ENCODE measurements at places on chromosomes 1 and 21.

- no peak for DNase-seq
Observed at GRCh38 chr1:95249916-95250315, 15.9 kb downstream of the RWDD3 start.

GRCh38 chr21:46477765-46478164 lies 19.1 kb downstream of the DIP2A start:
- no peak for DNase-seq

- DNase-seq = no peak
Observed at GRCh38 chr1:17117451-17118265, 1.6 kb downstream of the PADI2 start.

DNA sequence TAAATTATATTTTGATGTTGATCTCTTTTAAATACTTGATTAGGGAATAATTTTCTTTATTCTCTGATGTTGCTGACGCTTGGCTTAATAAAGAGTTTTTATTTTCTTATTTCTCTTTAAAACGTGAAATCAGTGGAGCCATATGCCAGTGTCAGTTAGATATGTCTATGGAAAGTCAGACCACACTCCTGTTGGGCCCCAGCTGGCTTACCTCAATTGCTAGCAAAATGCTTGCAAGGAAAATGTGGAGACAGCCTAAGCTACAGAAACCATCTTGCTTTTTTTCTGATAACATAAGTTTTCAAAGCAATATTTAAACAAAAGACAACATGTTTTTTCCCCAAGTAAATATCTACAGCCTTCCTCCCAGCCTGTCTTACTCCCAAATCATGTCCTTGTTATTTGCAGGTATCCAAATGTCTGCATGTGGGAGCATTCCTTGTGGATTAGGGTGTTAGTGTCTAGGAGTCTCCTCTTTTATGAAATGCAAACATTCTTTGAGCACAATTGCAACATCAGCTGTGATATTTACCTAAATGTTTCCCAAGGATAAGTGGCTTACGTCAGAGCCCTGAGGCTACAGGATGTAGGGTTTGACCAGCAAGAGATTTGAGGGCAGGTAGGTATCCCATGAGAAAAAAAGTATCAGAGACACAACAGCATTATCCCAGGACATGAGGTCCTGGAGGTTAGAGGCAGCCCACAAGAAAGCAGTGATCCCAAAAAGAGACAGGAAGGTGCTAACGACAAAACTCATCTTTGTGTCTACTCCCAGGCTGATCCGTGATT lies 117.2 kb upstream of the KCNJ15 start:
- DNase-seq = no peak

GRCh38 chr21:43811262-43812105 lies 22.1 kb downstream of the RRP1 start:
- DNase-seq = no peak

GRCh38 chr21:34884346-34884929 lies 164.7 kb downstream of the RUNX1 start:
- DNase-seq = no peak

GRCh38 chr1:165134431-165134830 lies 222.1 kb downstream of the LMX1A start:
- DNase-seq = no peak

- DNase-seq = peak; percentile 66
Observed at GRCh38 chr1:240399381-240399780, 212.6 kb downstream of the GREM2 start.

- no peak for DNase-seq
Observed at GRCh38 chr1:41617336-41617735, 132.9 kb upstream of the EDN2 start.

DNA sequence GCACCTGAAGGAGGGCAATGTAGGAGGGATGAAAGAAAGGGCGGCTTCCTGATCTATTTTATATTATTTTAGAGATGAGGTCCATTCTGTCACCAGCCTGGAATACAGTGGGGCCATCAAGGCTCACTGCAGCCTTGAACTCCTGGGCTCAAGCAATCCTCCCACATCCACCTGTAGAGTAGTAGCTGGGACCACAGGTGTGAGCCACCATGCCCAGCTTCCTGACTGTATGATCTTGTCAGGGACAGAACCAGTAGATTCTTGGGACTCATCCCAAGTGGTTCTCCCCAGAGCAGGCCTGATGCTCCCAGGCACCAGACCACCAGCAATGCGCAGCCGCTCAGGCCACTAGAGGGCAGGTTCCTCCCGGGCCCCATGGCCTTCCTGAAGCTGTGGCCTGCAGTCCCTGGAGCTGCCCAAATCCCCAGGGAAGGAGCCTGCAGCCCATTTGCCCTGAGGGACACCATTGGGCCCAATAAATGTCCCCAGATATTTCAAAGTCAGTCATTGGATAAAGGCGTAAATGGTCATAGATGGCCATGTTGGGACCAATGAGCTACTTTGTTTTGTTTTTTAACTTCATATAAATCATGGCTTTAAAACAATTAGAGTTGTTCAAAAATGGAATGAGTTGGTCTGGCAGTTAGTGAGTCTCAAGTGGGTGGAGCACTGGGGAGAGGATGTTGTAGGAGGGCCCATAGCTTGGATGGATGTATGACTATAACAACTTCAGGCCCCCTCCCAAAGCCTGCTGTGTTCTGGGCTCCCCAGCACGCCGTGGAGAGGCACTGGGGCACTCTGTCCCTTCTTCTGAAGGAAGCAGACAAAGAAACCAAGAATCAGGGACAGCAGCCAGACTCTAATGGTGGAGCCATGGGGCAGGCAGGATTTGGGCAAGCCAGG lies 44.7 kb upstream of the GOLT1A start:
- DNase-seq = peak; percentile 12

GRCh38 chr1:41775956-41776585 lies 142.7 kb downstream of the HIVEP3 start:
- DNase-seq = no peak

- DNase-seq = no peak
Observed at GRCh38 chr1:41673378-41673777, 188.9 kb upstream of the EDN2 start.

GRCh38 chr1:232248276-232248820 lies 381.6 kb downstream of the SIPA1L2 start:
- no peak for DNase-seq

- no peak for DNase-seq
Observed at GRCh38 chr1:183583466-183583865, 6.8 kb downstream of the NCF2 start.

DNA sequence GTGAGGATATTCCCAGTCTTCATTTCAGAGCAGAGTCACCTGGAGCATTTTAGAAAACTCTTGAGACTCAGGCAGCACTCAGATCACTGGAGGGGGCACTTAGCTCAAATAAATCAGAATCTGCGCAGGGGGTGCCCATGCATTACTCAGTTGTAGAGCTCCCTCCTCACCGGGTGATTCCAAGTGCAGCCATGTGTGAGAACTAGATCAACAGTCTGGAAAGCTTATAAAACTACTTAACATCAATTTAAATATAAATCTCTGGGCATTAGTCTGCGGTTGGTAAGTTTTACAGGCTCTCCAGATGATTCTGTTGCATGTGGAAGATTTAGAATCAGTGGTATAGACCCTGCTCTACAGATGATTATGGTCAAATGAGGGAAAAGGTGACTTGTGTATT lies 128.6 kb downstream of the ST6GALNAC3 start:
- DNase-seq = no peak

DNA sequence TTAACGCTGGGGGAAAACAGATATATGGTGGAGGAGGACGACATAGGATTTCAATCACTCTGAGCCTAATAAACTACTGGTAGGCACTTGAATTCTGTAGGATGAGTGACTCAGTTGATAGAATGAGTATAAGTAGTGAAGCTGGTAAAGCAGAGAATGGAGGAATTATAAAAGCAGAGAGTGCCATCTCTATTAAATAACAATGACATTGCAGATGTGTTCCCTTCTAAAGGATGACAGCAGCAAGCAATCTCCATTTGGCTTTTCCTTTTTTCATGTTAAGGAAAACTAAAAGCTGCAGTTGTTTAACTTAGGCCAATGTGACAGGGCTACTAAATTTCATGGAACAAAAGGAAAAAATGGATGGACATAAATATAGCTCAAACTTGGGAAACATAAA lies 17.5 kb downstream of the ZBTB8OS start:
- no peak for DNase-seq

- no peak for DNase-seq
Observed at GRCh38 chr21:41317458-41317857, 857 bp downstream of the FAM3B start.

All from GM04503 (cell line).